ENCODE measurements at places on chromosomes 3 and 15.

DNA sequence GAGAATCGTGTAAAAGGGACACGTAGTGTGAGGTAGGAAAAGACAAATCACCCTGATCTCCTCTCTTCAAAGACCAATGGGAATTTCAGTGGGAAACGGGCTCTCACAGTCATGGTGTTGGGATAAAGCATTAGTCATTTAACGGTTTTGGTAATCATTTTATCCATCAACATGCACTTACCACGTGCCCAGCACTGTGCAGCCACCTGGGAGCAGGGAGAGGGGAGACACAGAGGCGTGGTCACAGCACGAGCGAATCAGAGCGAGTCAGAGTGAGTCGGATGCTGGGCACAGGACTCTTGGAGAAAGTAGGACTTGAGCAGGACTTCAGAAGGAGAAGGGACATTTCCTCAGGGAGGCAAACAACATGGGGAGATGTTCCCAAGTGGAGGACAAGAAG lies 130.8 kb downstream of the MINAR1 start:
- DNase-seq: no peak

DNA sequence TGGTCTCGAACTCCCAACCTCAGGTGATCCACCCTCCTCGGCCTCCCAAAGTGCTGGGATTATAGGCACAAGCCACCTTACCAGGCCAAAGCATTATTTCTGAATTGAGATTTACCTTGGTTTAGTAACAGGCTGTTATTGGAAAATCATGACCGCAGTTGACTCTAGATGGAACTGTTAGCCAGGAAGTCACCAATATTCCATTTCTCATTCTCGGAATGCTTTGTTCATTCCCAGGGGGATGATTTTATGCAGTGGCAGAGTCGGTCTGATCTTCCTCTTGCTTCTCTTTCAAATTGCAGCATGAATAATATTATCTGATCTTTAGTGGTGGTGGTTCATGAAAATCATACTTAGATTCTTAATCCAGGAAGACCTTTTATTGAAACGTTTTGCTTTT lies 195.5 kb upstream of the MBNL1 start:
- no peak for DNase-seq

GRCh38 chr3:19348941-19349564 lies 200.7 kb downstream of the KCNH8 start:
- DNase-seq: no peak

GRCh38 chr3:47079432-47079831 lies 84.5 kb downstream of the SETD2 start:
- no peak for DNase-seq

- no peak for DNase-seq
Observed at GRCh38 chr15:60520013-60520824, 41.3 kb upstream of the ICE2 start.

GRCh38 chr15:99105514-99106341 lies 848 bp downstream of the SYNM start:
- DNase-seq: peak; percentile 80

- no peak for DNase-seq
Observed at GRCh38 chr3:129918461-129918860, 24.9 kb upstream of the TMCC1 start.

DNA sequence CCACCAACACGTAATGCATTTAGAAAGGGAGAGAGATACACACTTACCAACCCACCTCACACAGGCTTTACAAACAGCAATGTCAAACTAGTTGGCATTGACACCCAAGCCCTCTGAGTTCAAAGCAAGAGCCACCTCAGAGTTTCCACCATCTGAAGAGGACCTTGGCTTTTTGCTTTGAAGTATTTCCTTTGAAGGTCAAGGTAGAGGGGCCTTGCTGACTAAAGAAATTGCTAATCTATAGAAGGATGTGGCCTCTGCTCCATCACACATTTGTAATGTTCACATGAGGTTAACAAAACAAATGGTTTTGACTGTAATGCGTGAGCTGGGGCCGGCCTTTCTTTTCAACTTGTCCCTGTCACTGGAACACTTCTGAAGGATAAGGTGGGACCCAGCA lies 117.7 kb downstream of the POLR2M start:
- DNase-seq: no peak

DNA sequence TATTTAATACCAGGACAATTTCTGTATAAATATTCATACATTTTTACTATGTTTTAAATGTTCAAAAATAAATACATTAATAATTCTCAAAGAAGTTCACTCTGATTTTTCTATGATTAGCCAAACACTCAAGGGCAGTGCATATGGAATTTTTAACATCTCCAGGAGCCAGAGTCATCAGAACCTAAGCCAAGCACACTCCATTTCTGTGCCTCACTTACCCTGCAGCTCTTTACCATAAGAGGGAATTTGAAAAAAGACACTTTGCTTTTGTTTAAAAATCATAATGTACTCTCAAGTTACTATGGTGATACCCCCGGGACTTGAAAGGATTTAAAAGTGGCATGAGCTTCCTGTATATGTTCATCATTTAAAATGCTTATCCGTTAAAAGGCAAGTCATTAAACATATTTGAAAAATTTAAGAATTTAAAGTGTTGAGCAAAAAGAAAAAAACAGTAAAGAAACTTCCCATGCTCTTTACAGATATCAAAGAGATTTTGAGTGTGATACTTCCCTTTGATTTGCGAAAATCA lies 747.4 kb upstream of the NECTIN3 start:
- no peak for DNase-seq

GRCh38 chr3:5231487-5231886 lies 44.0 kb downstream of the EDEM1 start:
- DNase-seq: no peak

DNA sequence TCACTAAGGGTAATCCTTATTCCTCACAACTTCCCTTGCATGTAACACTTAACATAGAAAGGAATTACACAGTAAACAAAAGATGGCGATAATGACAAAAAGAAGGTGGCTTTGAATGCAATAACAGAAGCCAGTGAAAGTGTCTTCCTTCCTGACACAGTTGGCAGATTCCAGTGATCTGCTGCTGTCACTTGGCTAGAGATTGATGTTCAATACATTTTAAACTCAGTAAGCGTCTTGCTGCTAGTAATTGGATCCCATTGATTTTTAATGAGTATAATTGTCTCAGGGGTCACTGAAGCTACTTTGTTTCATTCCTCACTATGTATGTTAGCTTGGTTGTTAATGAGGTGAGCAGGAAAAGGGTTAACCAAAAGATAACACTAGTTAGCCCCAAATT lies 692.7 kb downstream of the NTRK3 start:
- DNase-seq: no peak

DNA sequence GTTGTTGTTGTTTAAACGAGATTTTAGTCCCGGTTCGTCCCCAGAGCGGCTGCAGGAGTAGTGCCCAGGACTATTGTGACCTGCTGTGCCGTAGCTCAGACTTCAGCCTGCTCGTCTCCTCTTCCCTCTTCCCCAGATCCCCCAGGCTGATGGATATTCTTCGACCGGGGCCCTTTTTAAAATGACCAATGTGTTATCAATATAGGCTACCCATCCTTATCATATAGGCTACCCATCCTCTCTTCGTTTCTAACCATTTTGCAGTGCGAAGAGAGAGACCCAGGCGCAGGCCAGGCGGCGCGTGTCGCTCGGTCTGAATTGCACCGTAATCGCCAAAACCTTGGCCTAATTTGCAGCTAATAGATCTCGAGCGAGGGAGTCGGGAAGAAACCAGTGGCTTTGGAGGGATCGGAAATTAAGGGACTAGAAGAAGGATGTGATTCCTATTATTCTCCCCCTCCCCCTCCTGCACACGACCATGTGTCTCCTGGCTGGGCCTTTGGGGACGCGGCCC lies 23.0 kb downstream of the NR2F2 start:
- DNase-seq: no peak

GRCh38 chr3:33645060-33645647 lies 72.9 kb downstream of the CLASP2 start:
- peak; percentile 17 for DNase-seq

DNA sequence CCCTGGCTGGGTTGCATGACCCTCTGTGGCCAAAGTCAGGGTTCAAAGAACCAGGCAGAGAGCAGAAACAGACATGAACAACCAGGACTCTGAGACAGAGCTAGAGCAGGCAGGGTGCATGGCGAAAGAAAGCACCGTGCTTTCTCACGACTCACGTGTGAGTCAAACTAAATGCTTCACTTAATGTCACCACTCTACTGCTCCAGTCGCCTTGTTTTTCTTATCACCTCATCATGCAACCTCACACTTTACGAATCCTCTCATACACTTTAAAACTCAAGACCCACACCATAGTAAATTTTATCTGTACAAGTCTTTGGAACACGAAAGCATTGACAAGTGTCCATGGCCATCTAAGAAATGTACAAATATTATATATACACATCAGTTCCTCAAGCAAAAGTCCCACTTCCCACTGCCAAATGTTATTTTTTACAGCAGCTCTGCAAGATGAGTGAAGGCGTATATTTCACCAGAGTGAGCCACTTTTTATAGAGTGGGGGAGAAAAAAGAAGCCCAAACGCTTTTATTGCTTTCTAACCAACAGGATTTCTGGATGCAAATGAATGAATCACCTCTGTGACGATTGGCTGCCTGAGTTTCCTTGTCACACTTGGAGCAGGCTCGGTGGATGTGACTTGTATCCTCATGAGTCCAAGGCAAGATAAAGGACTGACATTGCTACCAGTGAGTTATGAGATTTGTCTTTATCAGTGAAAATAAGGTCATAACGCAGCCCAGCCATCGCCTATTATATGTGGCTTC lies 16.0 kb upstream of the MEGF11 start:
- DNase-seq: no peak

- no peak for DNase-seq
Observed at GRCh38 chr15:82848241-82848993, 39.0 kb downstream of the WHAMM start.

- no peak for DNase-seq
Observed at GRCh38 chr3:21912711-21913110, 161.7 kb upstream of the ZNF385D start.

DNA sequence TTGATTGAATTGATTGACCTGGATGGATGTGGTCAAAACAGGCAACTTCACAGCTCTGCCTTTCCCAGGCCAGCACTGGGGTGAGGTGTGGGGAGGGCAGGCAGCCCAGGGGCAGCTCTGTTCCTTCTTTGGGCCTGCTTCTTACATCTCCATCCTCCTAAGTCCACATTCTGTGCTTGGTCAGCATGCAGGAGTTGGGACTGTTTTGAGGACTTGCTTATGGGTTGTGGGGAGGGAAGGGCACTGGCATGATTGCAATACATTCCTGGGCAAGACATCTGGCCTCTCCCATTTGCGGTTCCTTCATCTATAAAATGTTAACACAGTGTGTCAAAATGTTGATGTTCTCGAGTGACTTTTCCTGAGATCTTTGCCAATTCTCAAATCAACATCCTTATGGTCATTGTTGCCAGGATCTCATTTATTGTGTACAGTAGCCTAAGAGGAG lies 84.1 kb downstream of the ST6GAL1 start:
- no peak for DNase-seq

GRCh38 chr3:154247806-154248415 lies 76.4 kb downstream of the DHX36 start:
- DNase-seq: no peak

DNA sequence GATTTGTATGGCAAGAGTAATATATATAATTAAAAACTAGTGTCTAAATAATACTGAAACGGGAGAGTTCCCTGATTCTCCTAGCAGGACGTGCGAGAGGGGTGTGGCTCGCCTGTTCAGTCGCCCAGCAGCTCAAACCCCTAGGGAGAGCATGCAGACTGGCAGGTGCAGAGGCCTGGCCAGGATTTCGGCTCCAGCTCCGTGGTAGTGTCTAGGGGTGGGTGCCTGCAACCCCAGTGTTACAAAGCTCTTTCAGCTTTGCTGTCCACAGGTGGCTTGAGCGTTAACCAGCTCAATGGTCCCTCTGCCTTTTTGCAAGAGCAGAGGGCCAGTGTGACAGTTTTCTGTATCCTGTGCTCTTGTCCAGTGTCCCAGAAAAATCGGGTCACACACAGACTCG lies 226.6 kb downstream of the ALCAM start:
- no peak for DNase-seq

DNA sequence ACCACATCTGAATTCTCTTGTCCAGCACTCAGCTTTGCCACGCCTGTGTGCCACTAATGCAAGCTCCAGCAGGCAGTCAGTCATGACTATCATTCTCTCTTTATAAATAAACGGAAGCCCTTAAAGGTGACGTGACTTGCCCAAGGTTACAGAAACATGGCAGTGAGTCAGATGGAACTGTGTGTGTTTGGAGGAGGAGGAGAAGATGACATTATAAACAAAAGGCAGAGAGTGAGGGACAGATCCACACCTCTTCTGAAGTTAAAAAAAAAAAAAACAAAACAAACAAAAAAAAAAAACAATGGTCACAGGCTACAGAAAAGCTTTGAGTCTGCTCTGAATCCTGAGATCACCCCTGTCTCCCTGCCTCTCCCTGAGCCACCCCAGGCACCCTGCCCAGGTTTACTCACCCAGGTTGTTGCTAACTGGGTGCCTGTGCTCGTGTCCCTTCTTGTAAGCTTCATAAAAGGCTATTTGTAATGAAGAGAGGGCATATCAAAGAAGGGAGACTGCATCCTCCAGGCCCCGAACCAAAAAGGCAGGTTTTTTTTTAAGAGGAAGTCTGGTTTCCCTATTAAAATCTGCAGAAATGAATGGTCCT lies 119.7 kb upstream of the PHLDB2 start:
- DNase-seq: no peak
